ENCODE measurements at places on chromosomes 11 and 22.

DNA sequence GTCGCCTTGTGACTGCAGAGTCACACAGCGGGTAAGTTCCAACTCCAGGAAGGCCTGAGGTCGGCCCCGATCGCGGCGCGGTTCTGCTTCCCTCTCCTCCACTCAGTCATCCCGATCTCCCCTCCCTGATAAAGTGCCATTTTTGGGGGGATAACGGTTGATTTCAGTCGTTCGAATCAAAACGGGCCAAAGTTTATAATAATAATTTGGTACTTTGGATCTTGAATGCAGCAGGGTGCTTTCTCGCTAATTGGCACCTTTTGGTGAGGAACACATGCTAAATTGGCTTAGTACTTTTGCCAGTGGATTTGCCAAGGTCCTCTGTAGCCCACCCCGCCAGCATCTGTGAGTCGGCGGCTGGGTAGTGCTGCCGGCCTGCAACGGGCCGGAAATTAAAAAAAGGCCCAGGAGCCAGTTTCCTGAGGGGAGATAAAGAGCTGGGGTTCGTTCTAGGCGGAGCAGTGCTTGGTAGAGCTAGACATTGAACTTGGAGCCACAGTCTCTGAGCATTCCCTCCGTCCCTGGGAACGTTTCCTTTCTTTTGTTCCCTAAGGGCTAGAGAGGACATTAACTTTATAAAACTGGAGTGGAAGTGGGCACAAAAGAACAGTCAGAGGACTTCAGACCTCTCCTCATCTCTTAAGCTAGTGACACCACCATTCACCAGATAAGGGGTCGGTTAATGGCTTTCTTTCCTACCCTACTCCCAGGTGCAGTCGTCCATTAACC, 997 bp downstream of the UBE2L3 start:
- DNase-seq, result no peak

- peak; percentile 35 for DNase-seq
Measured at GRCh38 chr11:11841116-11841722, 553 bp upstream of the USP47 start.

- DNase-seq, result no peak
Measured at GRCh38 chr11:47646019-47646418, 3.7 kb upstream of the MTCH2 start.

DNA sequence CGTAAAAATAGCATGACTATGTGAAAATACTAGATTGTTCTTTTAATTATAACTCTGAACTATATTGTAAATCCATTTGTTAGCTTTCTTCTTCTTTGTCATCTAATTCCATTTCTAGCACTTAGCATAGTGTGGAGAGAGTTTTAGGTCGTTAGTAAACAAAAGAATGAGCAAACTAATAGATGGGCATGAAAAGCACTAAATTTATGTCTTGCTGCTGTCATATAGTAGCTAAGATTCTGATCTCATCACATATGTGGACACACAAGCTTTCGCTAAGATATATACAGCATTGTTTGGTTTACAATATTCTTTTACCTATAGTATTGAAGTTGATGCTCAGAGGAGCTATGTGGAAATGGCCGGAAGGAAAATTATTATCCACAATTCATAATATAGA, 370.5 kb downstream of the CNTN5 start:
- no peak for DNase-seq

All from NCI-H1930 (cell line).